ENCODE measurements at places on chromosomes 4 and X.

- no peak for DNase-seq
Measured at GRCh38 chrX:146615628-146616348, 193.8 kb upstream of the CXorf51B start.

GRCh38 chr4:154928640-154929257, 147.7 kb downstream of the RBM46 start:
- no peak for DNase-seq

DNA sequence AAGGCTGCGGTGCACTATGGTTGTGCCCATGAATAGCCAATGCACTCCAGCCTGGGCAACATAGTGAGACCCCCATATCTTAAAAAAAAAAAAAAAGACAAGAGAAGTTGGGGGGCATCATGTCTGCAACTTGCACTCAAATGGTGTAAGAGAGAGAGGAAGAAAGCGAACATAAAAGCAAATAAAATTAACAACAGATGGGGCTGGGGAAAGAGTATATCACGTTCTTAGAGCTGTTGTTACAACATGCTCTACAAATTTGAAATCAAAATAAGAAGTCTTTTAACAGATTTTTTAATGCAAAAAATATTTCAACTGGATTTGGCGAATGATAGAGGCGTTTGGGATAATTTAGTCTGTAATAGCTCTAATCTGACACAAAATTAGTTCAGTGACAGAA, 144.9 kb downstream of the FNIP2 start:
- no peak for DNase-seq

DNA sequence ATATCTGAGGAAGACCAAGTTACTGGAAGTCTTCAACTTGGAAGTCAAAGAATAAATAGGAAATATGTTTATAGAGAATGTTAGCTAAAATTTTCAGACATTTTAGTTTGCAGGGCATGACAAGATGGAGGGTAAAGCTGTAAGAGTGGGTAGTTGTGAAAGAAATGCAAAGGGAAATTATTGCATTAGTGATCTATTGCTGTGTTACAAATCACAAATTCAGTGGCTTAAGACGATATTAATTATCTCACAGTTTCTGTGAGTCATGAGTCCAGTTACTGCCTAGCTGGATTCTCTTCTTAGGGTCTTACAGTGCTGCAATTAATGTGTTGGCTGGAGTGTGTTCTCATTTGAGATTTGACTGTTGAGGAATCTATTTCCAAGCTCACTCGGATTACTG, 62.9 kb upstream of the CAMK2D start:
- DNase-seq, result no peak

DNA sequence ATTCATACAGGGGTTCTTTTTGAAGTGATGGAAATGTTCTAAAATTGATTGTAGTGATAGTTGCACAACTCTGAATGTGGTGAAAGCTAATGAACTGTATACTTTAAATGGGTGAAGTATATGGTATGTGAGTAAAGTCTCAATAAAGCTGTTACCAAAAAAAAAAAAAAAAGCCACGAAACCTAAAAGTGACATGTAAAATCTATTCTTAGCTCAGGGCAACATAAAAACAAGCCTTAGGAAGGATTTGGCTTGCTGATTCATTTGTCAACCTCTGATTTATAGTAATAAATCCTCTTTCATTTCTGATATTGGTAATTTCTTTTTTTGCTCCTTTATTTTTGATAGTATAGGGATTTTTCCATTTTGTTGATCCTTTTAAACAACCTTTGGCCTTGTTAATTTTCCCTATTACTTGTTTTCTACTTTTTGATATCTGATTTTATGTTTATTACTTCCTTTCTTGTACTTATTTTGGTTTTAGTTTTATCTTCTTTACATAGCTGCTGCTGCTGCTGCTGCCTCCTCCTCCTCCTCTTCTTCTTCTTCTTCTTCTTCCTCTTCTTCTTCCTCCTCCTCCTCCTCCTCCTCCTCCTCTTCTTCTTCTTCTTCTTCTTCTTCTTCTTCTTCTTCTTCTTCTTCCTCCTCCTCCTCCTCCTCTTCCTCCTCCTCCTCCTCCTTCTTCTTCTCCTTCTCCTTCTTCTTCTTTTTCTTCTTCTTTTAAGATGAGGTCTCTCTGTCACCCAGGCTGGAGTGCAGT, 79.4 kb downstream of the ADGRG4 start:
- DNase-seq, result no peak
